Caco-2 (cell line): ENCODE measurements at places on chromosomes 13 and 19. TPM values are rescaled to one million over a fixed set of nuclear protein-coding genes. Genes with fewer than 3 reads are reported as not detected.

ZNF792 gene
- 4.5 and 5.6 TPM in 2 replicates for total RNA-seq

MYBPC2 gene
- total RNA-seq = 0.91 and 1.6 TPM in 2 replicates

SMIM24 gene
- total RNA-seq = 1.2 and 1.7 TPM in 2 replicates

NUP58 gene
- 60.4 and 66.4 TPM in 2 replicates for total RNA-seq

SULT2B1 gene
- 1.00 and 1.4 TPM in 2 replicates for total RNA-seq
